ENCODE measurements at places on chromosomes 11 and 22. TPM values are rescaled to one million over a fixed set of nuclear protein-coding genes. Genes with fewer than 3 reads are reported as not detected.

Gene C11orf16
- not detected for total RNA-seq

Gene FJX1
- total RNA-seq, result 39.0 TPM

Gene MSANTD4
- 25.7 TPM for total RNA-seq

Gene TYR
- not detected for total RNA-seq

All from epithelial cell of umbilical artery (primary cell).